Umbilical cord (tissue), 2 donors: ENCODE measurements at places on chromosomes 4 and X.

DNA sequence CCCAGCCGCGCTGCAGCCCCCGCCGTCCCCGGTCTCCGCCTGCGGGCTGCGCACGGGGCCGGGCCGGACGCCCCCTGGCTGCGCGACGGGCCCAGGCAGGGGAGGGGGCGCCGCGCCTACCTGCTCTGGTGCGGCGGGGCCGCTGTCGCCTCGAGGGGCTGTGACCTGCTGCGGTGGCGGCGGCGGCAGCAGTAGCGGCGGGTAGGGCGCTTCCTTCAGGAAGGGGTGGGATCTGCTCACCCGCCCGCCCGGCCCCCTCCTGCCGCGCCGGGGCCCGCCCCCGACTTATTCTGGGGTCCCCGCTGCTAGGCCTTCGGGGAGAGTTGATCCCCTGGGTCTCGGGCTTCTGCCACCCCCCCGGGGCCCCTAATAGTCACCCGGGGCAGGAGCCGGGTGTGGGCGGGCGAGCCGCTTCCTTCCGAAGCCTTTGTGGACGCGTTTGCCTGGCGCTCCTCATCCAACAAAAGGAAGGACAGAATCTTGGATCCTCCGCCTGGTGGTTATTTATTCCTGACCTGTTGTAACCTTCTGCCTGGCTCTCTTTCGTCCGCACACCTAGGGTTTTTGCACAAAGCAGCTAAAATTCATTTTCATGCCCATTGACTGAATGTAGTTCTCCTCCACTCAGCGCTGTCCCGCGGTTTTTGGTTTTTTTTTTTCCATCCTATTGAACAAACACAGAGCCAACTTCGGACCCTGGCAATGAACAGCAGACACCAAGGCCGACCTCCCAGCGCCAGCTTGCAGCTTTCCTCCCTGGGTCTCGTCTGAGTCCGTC is at the start of gene TMEM150C:
TMEM150C (minus strand) TSS at position 203 of the 778 bp plus-strand sequence. CDS start 57,331 bp downstream, outside the sequence.
- DNase-seq, result peak; percentile 6

- DNase-seq, result peak; percentile 8
These were observed 103.1 kb upstream of the GPRIN3 start for GRCh38 chr4:89410687-89411086.

DNA sequence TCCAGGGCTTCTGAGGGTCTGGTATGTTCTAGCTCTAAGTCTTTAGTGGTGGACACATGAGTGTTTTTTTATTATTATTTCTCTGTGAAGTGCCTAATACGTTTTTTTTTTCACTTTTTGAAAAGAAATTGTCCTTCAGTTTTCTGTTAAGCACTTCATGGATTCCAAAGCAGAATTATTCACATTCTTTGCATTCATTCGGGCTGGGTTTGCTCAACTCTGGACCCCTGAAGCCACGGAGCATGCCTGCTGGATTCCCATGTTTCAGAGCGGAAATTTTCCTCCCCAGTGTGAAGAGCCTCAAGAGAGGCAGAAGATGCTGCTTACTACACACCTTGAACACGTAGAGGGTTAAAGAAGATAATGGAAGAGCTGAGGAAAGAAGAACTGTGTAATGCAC is 107.5 kb downstream of the EGF start:
- peak; percentile 43 for DNase-seq

- DNase-seq, result peak; percentile 34
These were observed 280.9 kb upstream of the RPS6KA3 start for GRCh38 chrX:20547611-20548051.

GRCh38 chrX:68853665-68854251 is 24.9 kb downstream of the EFNB1 start:
- no peak for DNase-seq

DNA sequence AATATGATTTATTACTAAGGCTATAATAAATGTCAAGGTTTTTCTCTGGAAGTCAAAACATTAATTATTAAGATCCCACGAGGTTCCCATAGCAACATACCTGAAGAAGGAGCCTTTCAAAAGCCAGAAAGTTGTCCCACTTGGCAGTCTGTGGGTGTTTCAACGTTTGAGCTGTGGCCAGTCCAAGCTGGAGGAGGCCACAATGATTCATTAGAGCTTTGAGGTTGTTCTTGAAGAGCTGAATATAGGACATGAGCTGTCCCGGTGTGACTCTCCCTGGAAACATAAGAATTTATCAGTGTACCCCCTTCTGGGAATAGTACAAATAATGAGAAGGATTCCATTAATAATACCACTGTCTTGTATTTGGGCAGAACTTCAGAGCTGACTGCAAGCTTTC is 92.1 kb downstream of the SCFD2 start:
- DNase-seq, result no peak

DNA sequence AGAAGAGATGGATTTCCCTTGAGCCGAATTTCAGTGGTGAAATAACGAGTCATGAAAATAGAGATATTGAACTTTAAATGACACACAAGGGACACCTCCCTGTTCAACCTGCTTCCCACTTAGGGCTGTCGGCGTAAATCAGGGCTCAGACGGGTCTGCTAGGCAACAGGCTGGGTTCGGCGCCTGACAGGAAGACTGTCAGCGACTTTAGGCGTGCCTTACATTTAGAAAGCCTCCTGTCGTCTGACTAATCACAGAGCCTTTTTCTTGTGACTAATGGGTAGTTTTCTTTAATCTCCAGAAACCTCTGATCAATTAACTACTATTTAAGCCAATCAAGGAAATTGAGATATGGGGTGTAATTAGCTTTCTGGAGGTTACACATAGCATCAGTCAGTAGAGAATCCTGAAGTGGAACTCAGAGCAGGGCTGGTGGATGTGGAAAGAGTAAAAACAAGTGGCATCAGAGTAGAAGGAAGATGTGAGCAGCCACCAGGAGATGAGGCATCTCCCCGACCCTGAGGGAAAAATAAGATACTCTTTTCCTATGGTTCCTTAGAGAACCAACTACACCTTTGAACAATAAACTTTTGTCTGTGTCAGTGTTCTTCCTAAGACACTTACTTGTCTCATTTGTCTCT is 86.2 kb upstream of the HS3ST1 start:
- peak; percentile 23 for DNase-seq

GRCh38 chr4:182931691-182932345 is 14.6 kb upstream of the DCTD start:
- no peak for DNase-seq

DNA sequence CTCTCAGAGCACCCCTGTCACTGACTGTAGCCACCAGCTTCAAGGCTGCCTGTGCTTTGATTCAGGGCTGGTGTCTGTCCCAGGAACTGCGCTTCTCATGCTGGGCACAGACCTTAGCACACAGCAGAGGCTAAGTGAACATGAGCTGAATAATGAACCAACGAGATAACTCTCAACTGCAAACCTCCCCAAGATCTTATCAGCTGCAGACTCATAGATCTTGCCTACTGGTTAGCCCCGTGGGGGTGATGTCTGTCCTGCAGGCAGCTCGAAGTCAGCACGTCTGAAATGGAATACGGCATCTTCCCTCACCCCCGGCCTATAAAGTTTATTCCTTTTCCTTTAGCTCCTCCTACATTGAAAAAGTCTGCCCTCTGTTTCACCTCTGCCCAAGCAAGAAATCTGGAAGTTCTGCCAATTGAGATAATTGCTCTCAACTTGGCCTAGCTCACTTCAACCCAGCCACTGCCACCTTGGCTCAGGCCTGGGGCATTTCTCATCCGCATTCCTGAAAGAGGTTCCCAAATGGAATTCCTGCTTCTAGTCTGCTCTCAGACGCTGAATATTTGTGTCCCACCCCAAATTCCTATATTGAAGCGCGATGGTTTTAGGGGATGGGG is 73.7 kb downstream of the GATB start:
- peak; percentile 40 for DNase-seq

DNA sequence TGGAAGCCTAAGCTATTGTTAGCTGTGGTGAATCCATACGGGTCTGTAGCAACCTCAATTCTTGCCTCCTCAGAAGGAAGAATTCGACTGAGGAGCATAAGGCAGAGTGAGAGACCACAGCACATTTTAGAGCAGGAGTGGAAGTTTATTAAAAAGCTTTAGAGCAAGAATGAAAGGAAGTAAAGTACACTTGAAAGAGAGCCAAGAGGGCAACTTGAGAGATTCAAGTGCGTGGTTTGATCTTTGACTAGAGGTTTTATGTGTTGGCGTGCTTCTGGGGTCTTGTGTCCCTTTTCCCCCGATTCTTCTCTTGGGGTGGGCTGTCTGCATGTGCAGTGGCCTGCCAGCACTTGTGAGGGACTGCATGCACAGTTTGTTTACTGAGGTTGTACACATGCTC is 880.6 kb upstream of the INTU start:
- no peak for DNase-seq

- no peak for DNase-seq
These were observed 1437.8 kb upstream of the ADGRL3 start for GRCh38 chr4:59762344-59762743.

DNA sequence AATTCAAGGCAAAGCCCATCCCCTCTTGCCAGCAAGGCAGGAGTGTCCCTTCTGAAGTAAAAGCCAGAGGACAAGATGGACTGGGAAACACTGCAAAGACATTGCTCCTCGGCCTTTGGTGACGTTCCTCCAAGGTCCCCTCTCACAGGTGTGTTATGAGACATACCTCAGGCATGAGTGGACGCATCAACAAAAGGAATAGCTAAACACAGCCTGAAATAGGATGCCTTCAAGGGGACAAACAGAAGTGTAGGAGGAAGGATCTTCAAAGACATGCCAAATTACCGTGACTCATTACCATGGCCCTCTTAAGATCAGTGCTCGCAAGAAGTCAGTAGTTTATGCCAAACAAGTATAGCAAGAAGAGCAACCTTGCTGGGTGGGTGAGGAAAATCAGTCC is 6.0 kb upstream of the IDS start:
- peak; percentile 43 for DNase-seq

GRCh38 chr4:1604706-1605205 is 79.4 kb downstream of the FAM53A start:
- DNase-seq, result no peak

GRCh38 chr4:163110442-163110841 is 56.2 kb downstream of the NAF1 start:
- no peak for DNase-seq

DNA sequence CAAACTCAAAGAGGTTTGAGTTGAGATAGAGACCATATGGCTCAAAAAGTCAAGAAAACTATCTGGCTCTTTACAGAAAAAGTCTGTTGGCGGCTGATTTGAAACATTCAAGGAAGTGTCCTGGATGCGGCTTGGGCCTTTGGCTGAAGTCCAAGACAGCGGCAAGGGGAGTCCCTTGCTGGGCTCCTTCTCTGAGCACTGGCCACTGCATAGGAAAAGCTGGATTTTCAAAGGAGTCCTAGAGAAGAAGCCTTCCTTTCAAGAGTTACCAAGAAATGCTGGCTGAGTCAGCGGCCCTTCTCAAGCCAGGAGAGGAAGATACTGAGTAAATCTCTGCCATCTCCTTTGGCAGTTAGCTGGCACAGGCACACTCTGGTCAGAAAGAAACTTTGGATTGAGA is 12.1 kb downstream of the APLN start:
- peak; percentile 8 for DNase-seq

- DNase-seq, result no peak
These were observed 109.0 kb upstream of the ATOH1 start for GRCh38 chr4:93719552-93719951.

- peak; percentile 7 for DNase-seq
These were observed 47.3 kb upstream of the KIAA1210 start for GRCh38 chrX:119174900-119175299.
